T-helper 1 cell (primary cell): ENCODE measurements at places on chromosomes 7 and 10.

DNA sequence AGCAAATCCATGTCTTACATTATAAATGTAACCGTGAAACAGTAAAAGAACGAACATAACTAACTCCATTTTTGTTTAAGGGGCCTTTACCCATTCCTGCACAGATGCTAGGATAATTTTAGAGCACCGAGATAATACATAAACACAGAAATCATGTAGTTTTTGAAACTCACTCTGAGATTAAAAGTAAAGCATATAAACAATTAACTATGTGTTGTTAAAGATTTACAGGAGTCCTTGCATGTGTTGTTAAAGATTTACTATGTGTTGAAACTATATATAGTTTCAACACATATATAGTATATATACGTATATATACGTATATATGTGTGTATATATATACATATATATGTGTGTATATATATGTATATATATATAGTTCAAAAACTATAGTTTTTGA, 7.2 kb upstream of the CALML3 start:
- no peak for DNase-seq

DNA sequence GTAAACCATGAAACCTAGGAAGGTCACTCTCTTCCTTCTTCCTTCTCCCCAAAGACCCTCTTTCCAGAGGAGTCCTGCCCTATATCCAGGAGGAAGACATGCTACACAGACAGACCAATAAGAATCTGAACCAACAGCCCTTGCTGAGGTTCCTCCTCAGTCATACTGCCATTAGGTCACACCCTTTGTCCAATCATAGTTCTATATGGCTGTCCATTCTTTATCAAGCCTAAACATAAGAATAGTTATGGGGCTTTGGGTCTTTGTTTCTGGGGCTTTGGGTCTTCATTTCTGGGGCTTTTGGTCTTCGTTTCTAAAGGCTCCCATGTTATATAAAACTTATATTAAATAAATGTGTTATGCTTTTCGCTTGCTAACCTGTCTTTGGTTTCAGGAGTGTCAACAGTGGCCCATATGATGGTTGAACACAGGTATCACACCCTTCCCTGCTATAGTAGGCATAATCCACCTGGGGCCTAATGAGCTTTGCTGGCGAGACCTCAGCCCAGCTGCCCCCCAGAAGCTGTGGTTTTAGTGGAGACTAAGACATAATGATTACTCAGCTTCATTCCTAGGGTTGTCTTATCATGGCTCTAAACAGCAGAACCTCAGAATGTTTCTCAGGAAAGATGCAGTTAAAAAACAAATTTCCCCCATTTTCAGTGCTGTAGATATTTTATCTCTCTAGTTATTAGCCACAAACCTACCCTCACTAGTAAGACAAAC, 91.6 kb downstream of the ELMO1 start:
- no peak for DNase-seq

- DNase-seq: no peak
Observed at GRCh38 chr10:46040004-46040403, 6.1 kb downstream of the MSMB start.

DNA sequence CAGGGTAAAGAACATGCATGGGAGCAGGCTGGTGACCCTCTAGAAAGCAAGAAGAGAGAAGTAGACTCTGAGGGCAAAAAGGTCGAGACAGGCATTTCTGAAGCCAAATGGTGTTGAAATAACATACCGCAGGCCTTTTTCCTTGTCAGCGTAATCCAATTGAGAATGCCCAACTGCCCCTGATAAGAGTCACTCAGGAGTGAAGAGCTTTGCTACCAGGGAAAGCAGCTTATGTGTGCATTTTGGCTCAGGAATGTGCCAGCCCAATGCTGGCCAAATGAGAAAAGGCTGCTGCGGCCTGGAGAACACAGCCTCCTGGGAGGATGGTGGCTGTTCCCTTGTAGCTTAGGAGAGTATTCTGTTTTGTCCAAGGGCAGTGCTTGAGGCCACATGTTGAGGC, 61.4 kb upstream of the NFKB2 start:
- DNase-seq: no peak

DNA sequence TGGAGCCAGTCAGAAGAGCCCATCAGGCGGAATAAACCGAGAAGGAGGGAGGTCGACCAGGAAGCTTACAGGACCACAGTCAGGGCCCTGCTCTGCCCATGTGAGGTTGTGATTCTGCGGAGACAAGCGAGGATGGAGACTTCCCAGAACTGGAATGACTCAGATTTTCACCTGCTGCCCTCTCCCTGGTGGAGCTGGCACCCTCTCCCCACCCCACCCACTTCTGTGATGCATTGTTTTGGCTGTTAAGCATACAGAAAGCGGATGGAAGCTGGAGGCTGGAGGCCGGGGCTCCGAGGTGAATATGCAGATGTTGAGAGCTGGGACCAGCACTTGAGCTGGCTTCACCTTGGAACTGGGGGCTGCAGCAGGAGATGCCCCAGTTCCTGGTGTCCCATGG, 57.4 kb downstream of the NPTX2 start:
- no peak for DNase-seq

DNA sequence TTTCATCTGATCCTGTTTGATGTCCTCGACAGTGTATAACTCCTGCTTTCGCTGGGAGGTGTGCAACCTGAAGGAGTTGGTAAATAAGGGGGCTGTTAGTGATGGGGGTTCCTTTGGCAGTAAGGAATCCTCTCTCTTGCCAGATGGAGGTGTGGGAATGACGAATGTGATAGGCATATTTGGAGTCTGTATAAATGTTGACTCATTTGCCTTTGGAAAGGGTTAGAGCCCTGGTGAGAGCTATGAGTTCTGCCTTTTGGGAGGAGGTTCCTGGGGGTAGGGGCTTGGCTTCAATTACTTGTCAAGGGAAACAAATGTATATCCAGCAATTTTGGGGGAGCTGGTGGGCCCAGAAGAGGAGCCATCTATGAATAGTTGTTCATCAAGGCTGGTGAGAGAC, 11.4 kb upstream of the CHST3 start:
- DNase-seq: no peak

DNA sequence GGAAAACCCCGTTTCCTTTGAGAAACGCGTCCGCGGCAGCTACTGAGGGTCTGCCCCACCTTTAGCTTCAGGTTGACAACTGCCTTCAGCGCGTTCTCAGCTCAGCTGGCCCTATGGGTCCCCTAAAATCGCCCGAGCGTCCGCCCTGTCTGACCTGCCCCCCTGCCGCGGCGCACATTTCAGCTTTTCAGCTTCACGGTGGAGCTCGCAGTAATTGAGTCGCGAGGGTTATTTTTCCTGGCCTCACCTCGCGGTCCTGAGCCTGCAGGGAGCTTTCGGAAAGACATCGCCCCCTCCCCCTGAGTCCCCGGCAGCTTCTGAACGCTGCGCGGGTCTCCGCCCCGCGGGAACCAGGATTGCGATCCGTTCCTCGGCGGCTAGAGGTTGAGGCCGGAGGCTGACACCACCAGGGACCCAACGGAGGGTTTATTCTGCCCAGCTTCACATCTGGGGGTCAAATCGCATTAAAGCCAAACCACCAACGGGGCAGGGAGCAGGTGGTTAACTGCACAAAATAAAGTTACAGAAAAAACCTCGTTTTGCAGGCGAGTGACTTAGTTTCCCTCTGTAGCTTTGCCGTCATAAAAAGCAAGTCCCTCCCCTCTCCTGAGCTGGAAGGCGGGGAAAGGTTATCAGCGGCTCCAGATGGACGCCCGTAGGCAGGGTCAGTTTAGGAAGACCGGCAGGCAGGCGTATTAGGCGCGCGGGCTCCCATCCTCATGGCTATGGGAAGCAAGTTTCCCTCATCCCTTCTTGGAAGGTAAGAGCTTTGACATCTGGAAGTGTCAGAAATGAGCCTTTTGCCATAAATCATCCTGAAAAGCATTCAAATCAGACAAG, 11.0 kb downstream of the TWIST1 start:
- DNase-seq: no peak
